CD4-positive, alpha-beta memory T cell (primary cell): ENCODE measurements at places on chromosomes 1 and 21. TPM values are rescaled to one million over a fixed set of nuclear protein-coding genes. Genes with fewer than 3 reads are reported as not detected.

- no peaks in the 10 kb centered on the region for H3K36me3 ChIP-seq
- no peak overlapping the region for H3K4me3 ChIP-seq
- H3K27ac ChIP-seq, result no peak overlapping the region
- DNase-seq, result no peak
Observed at GRCh38 chr1:162072740-162073139, 3.2 kb downstream of the NOS1AP start.

The LRRC71 gene
- not detected for polyA plus RNA-seq

DNA sequence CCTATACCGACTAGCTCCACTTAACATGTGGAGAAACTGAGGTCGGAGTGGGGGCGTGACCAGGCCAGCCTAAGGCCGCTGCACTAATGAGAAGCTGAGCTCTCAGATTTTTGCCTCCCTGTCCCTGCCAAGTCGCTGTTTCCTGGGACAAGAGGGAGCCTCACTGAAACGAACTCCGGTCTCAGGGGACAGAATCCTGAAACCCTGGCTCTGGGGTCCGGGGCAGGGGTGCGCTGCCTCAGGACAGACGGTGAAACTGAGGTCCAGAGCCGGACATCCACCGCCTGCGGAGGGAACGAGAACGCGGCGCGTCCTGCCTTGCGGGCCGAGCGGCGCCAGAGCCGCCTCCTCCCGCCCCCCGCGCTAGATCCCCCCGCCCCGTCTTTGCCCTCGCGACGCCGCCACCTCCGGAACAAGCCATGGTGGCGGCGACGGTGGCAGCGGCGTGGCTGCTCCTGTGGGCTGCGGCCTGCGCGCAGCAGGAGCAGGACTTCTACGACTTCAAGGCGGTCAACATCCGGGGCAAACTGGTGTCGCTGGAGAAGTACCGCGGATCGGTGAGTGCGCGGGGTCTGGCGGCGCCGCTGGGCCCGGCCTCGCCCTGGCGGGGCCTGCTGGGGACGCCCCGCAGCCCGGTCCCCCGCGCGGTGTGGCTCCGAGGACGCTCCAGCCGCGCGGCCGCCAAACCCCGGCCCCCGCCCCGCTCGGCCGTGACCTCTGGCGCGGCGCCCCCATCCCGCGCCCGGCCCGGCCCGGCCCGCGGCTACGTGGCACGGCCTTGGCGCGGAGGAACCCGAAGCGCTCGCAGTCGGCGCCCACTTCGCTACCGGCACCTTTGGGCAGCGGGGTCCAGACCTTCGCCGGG, at the start of gene GPX7:
GPX7 (plus strand) TSS at position 381 of the 865 bp plus-strand sequence; CDS start at position 420, 39 bp downstream.
- H3K27me3 ChIP-seq, result no peaks in the 10 kb centered on the region
- peak within 1 kb of the TSS; percentile 69 for H3K27ac ChIP-seq
- H3K4me1 ChIP-seq, result peaks cover 39% of the 10 kb centered on the region
- DNase-seq, result peak; percentile 61
- peaks cover 9% of the 10 kb centered on the region for H3K36me3 ChIP-seq

The HAO2 gene
- polyA plus RNA-seq, result not detected

GRCh38 chr1:165169028-165169427, 187.5 kb downstream of the LMX1A start:
- H3K4me3 ChIP-seq, result no peak overlapping the region
- no peaks in the 10 kb centered on the region for H3K36me3 ChIP-seq
- H3K27ac ChIP-seq, result no peak overlapping the region
- H3K4me1 ChIP-seq, result no peaks in the 10 kb centered on the region

The FLG gene
- polyA plus RNA-seq, result not detected

The KIF17 gene
- not detected for polyA plus RNA-seq

DNA sequence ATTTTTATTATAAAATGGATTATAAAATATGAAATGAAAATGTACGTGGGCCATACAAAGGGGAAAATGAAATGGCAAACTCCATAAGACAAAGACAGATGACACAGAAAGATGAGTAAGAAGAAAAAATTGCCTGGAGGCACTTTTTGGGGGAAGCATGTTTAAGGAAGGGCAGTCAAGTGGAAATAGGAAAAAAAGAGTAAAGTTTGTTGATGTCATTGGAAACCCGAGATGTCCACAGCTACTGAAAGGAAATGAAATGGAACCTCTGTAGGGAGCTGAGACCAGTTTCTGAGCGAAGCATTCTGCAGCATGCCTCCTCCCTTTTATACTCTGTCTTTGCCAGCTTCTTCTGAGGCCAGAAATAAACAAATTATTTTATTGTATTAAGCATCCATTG, 203.4 kb upstream of the UBE2U start:
- no peak for DNase-seq
- H3K27me3 ChIP-seq, result no peaks in the 10 kb centered on the region
- no peak overlapping the region for H3K4me3 ChIP-seq
- H3K27ac ChIP-seq, result no peak overlapping the region

DNA sequence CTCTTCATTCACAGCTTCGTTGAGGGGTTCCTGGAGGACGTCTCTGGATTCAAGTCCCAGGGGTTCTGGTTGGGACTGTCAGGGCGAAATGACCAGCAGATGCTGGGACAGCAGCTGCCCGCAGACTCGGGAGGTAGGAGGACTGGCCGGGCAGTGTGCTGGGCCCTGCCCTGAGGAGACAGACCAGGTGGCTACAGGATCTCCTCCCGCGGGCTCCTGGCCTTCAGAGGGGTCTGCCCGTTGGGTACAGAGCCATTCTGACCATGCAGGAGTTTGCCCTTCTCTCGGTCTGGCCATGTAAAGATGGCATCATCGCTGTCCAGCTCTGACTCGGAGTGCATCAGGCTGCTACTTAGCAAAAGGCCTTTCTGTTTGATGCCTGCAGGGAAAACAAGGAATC, 122.5 kb downstream of the KIAA0319L start:
- H3K27me3 ChIP-seq, result no peaks in the 10 kb centered on the region
- DNase-seq, result no peak
- H3K4me3 ChIP-seq, result no peak overlapping the region
- no peak overlapping the region for H3K27ac ChIP-seq
- no peaks in the 10 kb centered on the region for H3K4me1 ChIP-seq
- H3K36me3 ChIP-seq, result peaks cover 35% of the 10 kb centered on the region

DNA sequence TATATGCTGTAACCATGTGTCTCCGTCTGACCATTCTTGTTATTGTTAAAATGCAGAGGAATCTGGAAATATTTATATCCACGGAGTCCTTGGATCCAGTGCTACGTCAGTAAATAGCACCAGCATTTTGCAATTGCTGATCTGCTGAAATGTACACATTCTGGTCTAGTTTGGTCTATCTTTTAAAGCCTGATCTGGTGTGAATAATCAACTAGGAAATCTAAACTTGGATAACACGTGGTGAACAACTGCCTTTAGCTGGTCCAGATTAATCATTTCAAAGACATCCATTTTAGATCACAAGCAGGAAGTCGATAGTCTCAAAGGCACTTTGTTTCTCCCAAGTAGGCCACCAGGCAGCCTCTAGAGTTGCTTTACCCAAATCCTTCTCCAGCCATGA, 32.6 kb downstream of the PDPN start:
- no peak overlapping the region for H3K4me3 ChIP-seq
- no peaks in the 10 kb centered on the region for H3K4me1 ChIP-seq
- DNase-seq, result no peak
- no peaks in the 10 kb centered on the region for H3K27me3 ChIP-seq

- no peak overlapping the region for H3K27ac ChIP-seq
- no peak overlapping the region for H3K4me3 ChIP-seq
- no peaks in the 10 kb centered on the region for H3K27me3 ChIP-seq
Observed at GRCh38 chr1:35725596-35725995, 6.9 kb upstream of the C1orf216 start.

The UBE2U gene
- not detected for polyA plus RNA-seq

DNA sequence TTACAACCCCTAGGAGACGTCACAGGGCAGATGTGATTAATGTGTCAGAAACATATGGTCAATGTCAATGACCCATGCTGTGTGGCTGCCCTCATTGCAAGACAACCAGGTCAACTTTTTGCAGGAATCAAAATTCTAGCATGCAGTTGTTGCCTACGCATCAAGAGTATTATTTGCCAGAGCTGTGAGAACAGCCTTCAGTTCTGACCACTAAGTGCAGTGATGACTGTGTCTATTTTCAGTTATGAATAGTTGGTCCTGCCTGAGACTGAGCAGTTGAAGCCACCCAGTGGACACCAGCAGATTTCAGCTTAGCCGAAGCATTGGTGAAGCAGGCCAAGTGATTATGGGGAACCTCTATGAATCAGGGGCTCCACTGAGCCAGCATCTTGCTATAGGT, 47.3 kb downstream of the LYPLAL1 start:
- no peaks in the 10 kb centered on the region for H3K36me3 ChIP-seq
- no peak overlapping the region for H3K4me3 ChIP-seq
- no peak overlapping the region for H3K27ac ChIP-seq
- DNase-seq, result no peak
- no peaks in the 10 kb centered on the region for H3K27me3 ChIP-seq

DNA sequence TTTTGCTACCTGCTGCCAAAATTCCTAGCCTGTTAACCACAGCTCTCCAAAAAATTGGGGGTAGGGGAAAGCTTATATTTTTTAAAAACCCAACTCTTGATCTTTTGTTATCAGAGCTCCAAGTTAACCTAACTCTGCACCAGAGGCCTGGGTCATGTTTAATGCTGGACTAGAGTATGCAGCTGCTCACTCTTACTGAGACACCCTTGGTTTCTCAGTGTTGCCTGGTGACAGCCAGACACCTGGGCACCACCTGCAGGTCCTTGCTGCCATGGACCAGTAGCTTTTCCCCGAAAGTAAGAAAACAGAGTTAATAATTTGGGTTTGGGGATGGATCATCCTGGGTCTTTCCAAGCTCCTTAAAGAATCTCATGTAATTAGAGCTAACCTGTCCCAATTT, 30.1 kb downstream of the KCNJ6 start:
- H3K4me3 ChIP-seq, result no peak overlapping the region
- H3K27me3 ChIP-seq, result no peaks in the 10 kb centered on the region
- no peaks in the 10 kb centered on the region for H3K4me1 ChIP-seq
- no peak for DNase-seq

GRCh38 chr1:228112167-228112566, 3.1 kb upstream of the MRPL55 start:
- H3K36me3 ChIP-seq, result no peaks in the 10 kb centered on the region
- no peak overlapping the region for H3K4me3 ChIP-seq
- peaks cover 21% of the 10 kb centered on the region for H3K4me1 ChIP-seq
- H3K27me3 ChIP-seq, result no peaks in the 10 kb centered on the region

GRCh38 chr1:112983537-112984131, 27.6 kb upstream of the SLC16A1 start:
- H3K36me3 ChIP-seq, result no peaks in the 10 kb centered on the region
- H3K27ac ChIP-seq, result no peak overlapping the region
- H3K4me1 ChIP-seq, result no peaks in the 10 kb centered on the region
- no peak overlapping the region for H3K4me3 ChIP-seq
- no peak for DNase-seq

The CLCN6 gene
- 2.6 TPM for polyA plus RNA-seq

The IL19 gene
- polyA plus RNA-seq, result not detected

- no peak for DNase-seq
- no peak overlapping the region for H3K27ac ChIP-seq
- H3K4me3 ChIP-seq, result no peak overlapping the region
- no peaks in the 10 kb centered on the region for H3K36me3 ChIP-seq
- H3K4me1 ChIP-seq, result no peaks in the 10 kb centered on the region
Observed at GRCh38 chr1:203570805-203571204, 55.8 kb upstream of the ATP2B4 start.

GRCh38 chr1:70528590-70529333, 117.7 kb downstream of the CTH start:
- no peaks in the 10 kb centered on the region for H3K27me3 ChIP-seq
- no peak overlapping the region for H3K27ac ChIP-seq
- H3K36me3 ChIP-seq, result no peaks in the 10 kb centered on the region
- no peak overlapping the region for H3K4me3 ChIP-seq

DNA sequence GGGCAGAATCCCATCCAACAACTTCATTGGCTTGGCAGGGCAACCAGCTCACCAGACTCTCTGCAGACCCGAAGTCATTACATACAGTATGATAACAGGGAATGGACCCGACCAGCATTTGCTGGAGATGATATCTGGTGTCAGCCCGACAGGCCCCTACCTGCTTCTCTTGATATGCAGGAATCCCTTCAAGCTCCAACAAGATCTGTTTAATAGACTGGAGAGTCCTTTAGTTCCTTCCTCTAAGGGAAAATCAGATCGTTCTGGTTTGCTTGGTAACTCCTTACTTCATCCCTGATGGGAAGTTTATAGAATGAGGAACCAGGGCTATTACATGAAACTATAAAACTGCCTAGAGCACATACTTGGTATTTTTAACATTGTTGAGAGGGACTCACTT, 61.2 kb downstream of the EDARADD start:
- DNase-seq, result no peak
- no peaks in the 10 kb centered on the region for H3K27me3 ChIP-seq
- no peaks in the 10 kb centered on the region for H3K36me3 ChIP-seq
- H3K4me1 ChIP-seq, result peaks cover 7% of the 10 kb centered on the region

- H3K4me1 ChIP-seq, result no peaks in the 10 kb centered on the region
- H3K27me3 ChIP-seq, result no peaks in the 10 kb centered on the region
- no peak overlapping the region for H3K27ac ChIP-seq
- H3K4me3 ChIP-seq, result no peak overlapping the region
Observed at GRCh38 chr1:71755441-71755840, 526.9 kb downstream of the NEGR1 start.

DNA sequence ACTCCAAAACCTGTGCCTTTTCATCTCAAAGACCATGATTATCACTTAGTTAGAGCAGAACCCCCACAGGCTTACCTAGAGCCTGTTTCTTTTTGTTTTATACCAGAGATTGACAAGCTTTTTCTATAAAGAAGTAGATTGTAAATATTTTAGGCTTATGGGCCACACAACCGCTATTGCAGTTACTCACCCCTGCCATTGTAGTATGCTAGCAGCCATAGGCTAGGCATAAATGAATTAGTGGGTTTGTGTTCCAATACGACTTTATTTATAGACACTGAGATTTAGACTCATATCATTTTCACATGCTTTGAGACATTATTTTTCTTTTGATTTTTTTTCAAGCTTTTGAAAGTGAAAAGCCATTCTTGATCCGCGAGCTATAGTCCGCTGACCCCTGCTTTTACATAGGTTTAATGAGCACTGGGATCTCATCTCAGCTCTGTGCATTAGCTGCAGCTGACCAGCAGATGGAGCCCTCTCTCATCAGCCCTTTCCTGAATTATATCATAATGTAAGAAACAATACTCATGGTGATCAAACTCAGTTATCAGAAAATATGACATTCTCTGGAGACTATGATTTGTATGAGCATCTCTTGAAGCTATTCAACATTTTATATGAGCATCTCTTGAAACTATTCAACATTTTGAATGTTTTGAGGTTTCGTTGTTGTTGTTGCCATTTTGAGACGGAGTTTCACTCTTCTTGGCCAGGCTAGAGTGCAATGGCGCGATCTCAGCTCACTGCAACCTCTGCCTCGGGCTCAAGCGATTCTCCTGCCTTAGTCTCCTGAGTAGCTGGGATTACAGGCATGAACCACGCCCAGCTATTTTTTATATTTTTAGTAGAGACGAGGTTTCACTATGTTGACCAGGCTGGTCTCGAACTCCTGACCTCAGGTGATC, 111.9 kb upstream of the L1TD1 start:
- no peak overlapping the region for H3K27ac ChIP-seq
- no peaks in the 10 kb centered on the region for H3K27me3 ChIP-seq
- no peaks in the 10 kb centered on the region for H3K4me1 ChIP-seq
- H3K4me3 ChIP-seq, result no peak overlapping the region
- DNase-seq, result peak; percentile 22
- H3K36me3 ChIP-seq, result peaks cover 14% of the 10 kb centered on the region

The LRRN2 gene
- not detected for polyA plus RNA-seq

The PROX1 gene
- not detected for polyA plus RNA-seq

The DIO1 gene
- polyA plus RNA-seq, result not detected

The RAB25 gene
- polyA plus RNA-seq, result 6.6 TPM
